ENCODE measurements at places on chromosomes 7 and 10. TPM values are rescaled to one million over a fixed set of nuclear protein-coding genes. Genes with fewer than 3 reads are reported as not detected.

The MYL10 gene
- total RNA-seq, result not detected

The ST8SIA6 gene
- total RNA-seq, result 0.73 TPM

The DNA2 gene
- total RNA-seq, result 4.4 TPM

The SKIDA1 gene
- total RNA-seq, result 3.6 TPM

The STRIP2 gene
- 0.52 TPM for total RNA-seq

The CCDC146 gene
- 11.7 TPM for total RNA-seq

The SFRP5 gene
- 0.81 TPM for total RNA-seq

The ZFAND4 gene
- total RNA-seq, result 20.7 TPM

The PAPOLB gene
- 0.29 TPM for total RNA-seq

The LBX1 gene
- total RNA-seq, result not detected

The NFE2L3 gene
- total RNA-seq, result 6.3 TPM

The PFKFB3 gene
- 62.2 TPM for total RNA-seq

The ADRB1 gene
- 1.4 TPM for total RNA-seq

The SEMA3E gene
- total RNA-seq, result 24.0 TPM

The ELOVL3 gene
- total RNA-seq, result 0.47 TPM

The CALHM3 gene
- total RNA-seq, result not detected

The CALML3 gene
- total RNA-seq, result not detected

The NXPH1 gene
- not detected for total RNA-seq

The EVX1 gene
- total RNA-seq, result 5.6 TPM

The PTPRE gene
- total RNA-seq, result 33.0 TPM

The GGCT gene
- 38.7 TPM for total RNA-seq

GRCh38 chr7:128713794-128714193, 25.4 kb upstream of the CALU start:
- no peak for DNase-seq

- DNase-seq, result no peak
Measured at GRCh38 chr7:128137181-128137580, 103.9 kb upstream of the LEP start.

DNA sequence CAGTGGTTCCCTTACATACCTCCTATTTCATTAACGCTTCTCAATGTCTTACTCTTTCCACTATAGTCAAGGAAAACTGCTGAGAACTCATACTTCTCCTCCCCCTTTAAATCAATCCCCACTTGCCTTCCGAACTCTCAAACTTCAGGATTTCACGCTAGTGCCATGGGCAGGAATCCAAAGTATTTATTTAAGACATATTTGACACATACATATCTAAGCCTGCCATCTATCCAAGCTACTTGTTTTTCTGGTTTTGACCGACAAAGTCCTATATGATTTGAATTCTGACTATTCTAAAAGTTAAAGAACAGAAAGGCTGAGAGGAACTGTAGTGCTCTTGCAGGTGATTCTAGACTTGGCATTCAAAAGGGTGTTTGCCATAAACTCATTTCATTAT, 51.8 kb downstream of the CCDC6 start:
- DNase-seq, result no peak

DNA sequence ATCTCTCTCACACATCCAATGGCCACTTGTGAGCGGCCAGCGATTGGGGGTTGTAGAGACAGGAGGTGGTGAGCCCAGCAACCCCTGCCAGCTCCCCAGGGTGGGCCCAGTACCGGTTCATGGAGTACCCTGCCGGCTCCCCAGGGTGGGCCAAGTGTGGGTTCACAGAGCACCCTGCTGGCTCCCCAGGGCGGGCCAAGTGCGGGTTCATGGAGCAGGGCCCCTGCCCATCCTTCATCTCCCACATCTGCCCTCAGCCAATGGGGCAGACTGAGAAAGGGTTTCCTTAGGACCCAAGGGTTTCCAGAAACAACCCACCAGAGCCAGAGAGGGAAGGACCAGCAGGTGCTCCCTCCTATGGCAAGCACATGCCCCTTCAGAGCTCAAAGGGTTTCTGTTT, 21.4 kb upstream of the SLIT1 start:
- no peak for DNase-seq

DNA sequence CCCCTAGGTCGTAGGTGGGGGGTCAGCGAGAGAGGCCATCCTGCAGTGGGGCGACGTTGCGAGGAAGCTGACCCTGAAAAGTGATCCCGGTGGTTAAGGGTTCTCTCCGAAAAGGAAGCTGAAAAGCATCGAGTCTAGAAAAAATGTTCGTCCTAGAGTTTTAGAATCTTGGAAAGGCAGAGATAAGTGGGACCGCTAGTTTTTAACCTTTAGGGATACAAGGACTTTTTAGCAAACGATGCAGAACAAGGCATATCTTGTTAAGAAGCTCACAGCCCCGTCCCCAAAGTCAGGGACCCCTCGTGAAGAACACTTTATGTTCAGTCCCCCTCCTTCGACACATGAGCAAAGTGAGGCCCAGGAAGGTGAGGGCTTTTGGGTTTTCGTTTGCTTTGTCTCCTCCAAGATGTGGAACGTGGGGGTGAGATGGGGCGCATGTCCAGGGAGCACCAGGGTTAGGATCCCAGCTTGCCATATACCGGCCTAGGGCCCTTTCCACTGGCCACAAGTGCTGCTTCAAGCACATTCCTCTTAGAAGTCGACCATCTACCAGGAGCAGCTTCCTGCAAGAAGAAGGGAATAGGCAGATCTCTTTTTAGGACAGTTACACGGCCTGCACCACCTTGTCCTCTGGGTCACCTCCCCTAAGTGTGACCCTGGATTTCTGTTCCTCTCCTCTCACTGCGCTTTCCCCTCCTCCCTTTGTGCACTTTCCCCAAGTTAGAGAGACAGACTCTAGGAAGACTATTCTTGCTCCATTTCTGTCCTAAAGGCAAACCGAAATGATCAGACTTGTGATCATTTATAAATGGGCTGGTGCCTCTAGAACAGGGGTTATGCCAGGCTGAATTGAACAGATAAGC, 969 bp downstream of the SLC35G1 start:
- DNase-seq, result no peak

GRCh38 chr10:124016804-124017375, 76.5 kb downstream of the CHST15 start:
- DNase-seq, result no peak

- DNase-seq, result no peak
Measured at GRCh38 chr10:100750291-100751210, 5.2 kb downstream of the PAX2 start.

DNA sequence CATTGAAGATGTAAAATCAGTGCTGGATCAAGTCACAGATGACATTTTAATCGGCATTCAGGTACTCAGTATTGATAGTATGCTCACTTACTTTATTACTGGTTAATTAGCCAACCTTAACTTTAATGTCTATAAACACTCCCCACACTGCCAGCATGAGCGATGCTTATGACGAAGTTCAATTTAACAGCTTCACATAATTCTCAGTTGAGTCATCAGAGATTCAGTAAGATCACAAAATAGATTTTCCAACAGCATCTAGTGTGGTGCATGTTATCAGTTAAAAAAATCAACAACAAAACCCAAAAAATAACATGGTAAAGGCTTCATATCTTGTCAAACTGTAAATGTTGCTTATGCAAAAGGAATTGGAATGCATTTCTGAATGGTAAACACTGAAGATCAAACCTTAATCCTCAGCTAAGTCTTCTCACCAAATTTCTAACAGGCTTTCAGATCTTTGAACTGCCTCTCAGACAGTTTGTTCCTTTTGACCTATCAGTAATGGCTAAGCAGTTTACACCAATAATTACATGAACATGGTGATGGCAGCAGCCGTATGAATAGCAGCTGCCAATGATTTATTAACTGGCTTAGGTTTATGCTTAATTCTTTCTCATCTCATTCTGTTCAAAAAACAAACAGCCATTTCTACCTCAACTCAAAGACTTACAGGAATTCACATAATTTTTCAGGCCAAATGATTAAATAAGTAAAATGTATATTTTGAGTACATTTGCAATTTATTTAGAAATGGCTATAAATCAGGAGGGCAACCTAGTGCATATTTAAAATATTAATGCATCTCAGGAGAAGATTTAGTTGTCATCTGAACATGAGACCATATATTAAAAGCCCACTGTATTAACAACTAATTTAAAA, 98.5 kb downstream of the CABCOCO1 start:
- no peak for DNase-seq

- DNase-seq, result no peak
Measured at GRCh38 chr7:51244053-51244452, 72.6 kb downstream of the COBL start.

DNA sequence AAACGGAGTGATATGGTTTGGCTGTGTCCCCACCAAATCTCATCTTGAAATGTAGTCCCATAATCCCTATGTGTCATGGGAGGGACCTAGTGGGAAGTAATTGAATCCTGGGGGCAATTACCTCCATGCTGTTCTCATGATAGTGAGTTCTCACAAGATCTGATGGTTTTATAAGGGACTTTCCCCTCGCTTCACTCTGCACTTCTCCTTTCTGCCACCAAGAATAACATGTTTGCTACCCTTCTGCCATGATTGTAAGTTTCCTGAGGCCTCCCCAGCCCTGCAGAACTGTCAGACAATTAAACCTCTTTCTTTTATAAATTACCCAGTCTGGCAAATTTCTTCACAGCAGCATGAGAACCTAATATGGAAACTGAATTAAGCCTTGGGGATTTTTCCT, 19.1 kb downstream of the FAM3C start:
- no peak for DNase-seq

DNA sequence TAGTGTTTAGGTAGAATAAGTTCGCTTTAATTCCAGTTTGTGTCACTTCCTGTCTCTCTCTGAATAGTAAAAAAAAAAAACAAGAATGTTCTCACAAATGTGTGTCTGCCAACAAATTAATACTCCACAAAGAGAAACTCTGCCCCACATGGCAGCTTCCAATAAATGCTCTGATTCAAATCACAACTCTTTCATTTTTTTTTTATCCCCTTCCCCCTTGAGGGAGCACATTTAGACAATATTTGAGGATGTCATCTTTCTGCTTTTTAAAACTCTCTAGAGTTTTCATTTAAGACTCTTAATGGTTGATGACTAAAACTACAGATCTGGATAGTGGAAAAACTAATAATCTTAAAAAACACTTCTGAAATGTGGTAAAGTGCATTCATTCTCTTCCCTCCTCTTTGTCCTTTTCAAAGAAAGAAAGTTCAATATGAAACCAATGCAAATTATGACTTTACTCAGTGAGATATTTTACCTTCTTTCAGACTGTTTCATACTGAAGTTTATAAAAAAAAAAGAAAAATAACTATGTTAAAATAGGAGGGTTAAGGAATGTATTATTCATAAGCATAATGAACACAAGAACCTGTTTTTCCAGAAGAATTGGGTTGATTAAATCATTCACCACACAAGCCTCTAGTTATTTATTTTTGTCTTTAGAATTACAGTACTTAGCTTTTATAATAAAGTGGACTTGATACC, 42.3 kb downstream of the ARID5B start:
- DNase-seq, result no peak

GRCh38 chr10:11689945-11690736, 52.0 kb upstream of the ECHDC3 start:
- DNase-seq, result no peak

- DNase-seq, result no peak
Measured at GRCh38 chr10:77932016-77932715, 5.6 kb upstream of the DLG5 start.

DNA sequence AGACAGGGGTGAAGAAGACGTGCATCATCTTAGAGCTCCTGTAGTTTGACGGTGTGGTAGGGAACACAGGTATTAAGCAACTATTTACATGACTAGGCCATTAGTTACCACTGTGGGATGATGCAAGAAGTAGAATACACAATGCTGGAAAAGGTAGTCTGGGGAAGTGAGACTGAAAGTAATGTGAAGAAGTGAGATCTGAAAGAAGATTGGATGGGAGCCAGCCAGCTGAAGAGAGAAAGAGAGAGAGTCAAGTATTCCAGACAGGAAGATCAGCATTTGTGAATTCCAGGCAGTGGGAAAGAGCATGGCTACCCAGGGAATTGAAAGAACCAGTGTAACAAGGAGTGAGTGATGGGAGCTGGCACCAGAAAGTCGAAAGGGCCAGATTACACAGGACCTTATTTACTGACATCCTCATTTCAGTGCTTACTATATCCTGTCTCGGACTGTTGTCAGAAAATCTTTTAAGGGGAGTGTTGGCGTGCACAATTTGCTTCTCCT, 4.0 kb upstream of the CFAP58 start:
- DNase-seq, result no peak

DNA sequence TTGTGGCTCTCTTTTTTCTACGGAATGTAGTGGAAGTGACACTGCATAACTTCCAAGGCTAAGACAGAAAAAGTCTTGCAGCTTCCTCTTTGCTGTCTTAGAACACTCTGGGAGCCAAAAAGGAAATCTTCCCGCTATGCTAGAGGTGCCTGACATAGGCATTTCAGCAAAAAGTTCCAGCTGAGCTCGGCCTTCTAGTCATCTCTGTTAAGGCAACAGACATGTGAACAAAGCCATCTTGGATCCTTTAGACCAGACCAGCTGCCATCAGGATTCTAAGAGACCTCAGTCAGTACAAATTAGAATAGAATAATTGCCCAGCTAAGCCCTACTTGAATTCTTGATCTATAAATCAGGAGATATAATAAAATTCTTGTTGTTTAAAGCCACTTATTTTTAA, 16.3 kb upstream of the COL1A2 start:
- no peak for DNase-seq

- no peak for DNase-seq
Measured at GRCh38 chr7:8037151-8037550, 68.6 kb downstream of the GLCCI1 start.

- no peak for DNase-seq
Measured at GRCh38 chr10:680146-680545, 9.3 kb downstream of the DIP2C start.

DNA sequence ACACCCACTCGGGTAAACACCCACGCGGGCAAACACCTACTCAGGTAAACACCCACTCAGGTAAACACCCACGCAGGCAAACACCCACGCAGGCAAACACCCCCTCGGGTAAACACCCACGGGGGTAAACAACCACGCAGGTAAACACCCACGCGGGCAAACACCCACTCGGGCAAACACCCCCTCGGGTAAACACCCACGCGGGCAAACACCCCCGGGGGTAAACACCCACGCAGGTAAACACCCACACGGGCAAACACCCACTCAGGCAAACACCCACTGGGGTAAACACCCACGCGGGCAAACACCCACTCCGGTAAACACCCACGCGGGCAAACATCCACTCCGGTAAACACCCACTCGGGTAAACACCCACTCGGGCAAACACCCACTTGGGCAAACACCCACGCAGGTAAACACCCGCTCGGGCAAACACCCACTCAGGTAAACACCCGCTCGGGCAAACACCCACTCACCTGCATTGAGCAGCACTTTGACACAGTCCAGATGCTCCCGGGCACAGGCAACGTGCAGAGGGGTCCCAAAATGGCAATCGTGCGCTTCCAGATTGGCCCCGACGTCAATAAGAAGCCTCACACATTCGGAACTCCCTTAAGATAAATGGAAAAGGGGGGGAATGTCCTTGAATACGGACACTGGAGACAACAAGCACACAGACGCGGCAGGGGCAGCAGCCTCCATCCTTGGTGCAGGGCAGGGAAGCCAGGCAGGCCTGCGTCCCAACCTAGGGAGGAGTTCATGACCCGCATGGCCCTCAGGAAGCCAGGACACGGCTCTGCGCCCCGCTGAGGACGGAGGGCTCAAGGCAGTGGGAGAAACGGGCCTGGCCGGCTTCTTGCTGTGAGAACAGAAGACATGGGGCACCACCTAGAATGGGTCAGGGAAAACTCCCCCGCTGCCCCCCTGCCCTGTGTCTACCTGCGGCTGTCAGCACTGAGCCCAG, 17.6 kb downstream of the ASB13 start:
- no peak for DNase-seq

All from ureter (tissue), 1 donor.